ENCODE measurements at places on chromosomes 1 and 21. TPM values are rescaled to one million over a fixed set of nuclear protein-coding genes. Genes with fewer than 3 reads are reported as not detected.

Gene PLXNA2
- 40.7 TPM for total RNA-seq

Gene ZNF695
- 1.5 TPM for total RNA-seq

Gene LRRC53
- not detected for total RNA-seq

Gene ARHGEF16
- 0.17 TPM for total RNA-seq

Gene URB2
- total RNA-seq, result 6.5 TPM

Measured in dermis lymphatic vessel endothelial cell (primary cell).